NCI-H1105 (cell line): ENCODE measurements at places on chromosomes 7 and 10.
A peak's percentile ranks its signal among the peaks of the same experiment; 100 is the strongest.

- DNase-seq, result no peak
These were observed 622.5 kb downstream of the ANKRD7 start for GRCh38 chr7:118846977-118847376.

DNA sequence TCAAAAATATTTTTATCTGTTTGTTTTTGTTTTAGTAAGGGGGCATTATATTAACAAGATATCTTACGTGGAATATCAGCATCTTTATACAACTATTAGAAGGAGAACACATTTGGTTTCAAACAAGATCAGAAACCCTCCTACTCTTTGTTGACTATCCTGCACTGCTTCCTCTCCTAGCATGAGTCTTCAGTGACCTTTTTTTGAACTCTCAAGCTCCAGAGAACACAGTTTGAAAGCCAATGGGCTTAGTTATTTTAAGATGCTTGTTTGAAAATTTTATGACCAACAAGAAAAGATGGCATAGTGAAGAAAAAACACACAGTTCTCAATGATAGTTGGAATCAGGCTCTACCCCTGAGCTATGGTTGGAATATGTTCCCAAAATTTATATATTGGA lies 37.2 kb upstream of the RTKN2 start:
- DNase-seq, result no peak

DNA sequence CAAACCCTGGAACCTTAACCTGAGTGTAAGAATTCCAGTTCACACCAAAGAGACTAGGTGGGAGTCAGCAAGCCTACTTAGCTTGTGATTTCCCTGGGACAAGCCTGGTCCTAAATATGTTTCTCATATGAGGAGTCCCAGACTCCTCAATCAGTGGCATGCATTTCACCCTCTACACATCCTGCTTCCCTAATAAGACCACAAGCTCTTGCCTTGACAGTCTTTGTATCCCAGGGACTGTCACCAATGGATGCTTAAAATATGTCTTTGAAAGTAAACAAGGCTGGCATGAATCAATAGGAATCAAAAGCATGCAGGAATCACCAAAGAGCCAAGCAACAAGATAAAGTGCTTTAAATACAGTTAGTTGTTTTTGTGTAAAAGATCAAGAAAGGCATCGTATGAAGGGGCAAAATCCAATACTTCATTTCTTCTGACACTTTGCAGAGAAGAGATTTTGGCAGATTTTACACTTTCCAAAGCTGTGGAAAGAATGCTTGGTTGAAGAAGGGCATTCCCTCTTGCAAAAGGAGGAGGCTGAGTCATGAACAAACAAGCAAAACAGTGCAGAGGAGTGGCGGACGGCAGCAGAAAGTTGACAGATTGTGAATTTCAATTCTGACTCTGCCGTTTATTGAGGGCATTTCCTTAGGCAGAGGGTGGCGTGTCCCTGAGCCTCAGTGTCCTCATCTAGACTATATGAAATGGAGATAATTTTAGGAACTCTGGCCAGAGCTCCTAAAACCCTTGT lies 8.5 kb upstream of the NFE2L3 start:
- no peak for DNase-seq

DNA sequence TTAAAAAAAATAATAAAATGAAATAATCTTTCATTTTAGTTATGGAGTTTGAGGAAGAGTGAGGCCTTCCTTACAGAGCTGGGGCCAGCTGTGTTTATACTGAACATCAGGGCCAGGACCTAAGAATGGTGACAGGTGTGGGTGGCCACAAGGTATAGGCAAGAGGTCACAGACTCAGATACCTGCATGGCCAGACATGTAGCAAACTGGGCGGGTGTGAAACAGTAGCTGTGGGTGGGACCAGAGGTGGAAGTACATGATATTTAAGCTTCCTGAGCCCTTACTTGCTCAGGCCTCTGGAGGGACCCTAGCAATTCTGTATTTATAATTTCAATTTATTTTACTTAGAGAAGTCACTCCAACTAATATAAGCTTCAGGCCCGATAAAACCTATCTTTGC lies 27.7 kb upstream of the CAMK1D start:
- DNase-seq, result no peak

DNA sequence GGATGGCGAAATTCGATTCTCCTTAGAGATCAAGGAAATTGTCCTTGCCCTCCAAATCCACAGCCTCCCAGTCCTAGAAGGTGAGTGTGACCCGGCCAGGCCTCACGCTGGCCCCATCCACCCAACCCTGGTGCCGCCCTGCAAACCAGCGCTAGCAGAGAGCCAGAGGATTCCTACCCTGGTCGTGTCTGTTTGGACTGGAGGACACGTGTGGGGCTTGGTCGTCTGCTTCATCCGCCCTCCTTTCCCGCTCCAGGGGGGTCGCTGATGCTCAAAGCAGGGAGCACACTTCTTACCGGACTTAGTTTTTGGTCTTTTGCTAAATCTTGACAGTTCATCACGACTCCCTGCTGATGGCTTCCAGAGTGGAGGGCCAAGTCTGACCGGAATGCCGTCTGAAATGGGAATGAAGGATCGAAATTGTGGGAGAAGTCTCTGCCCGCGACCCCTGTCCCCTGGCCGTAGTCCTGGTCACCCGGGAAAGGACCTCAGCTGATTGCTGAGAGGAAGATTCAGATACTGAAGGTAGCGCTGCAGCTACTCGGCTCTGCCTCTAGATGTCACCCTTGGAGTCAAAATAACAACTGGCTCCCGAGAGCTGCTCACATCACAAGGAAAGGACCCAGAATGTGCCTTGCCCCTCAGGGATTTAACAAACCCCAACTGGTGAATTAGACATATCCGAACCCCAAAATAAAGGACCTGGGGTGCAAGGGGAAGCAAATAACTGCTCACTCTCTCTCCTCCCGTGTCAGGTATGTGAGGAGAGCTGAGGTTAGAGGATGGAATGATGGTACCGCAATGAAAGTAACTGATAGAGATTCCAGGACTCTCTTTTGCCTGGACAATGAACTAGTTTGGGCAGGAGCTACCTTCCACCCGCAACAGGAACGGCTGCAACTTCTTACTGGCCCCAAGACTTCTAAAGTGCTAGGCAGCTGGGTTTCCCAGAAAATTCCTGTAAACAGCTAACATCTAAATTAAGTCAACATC lies 23.5 kb upstream of the ORC5 start:
- peak; percentile 46 for DNase-seq

DNA sequence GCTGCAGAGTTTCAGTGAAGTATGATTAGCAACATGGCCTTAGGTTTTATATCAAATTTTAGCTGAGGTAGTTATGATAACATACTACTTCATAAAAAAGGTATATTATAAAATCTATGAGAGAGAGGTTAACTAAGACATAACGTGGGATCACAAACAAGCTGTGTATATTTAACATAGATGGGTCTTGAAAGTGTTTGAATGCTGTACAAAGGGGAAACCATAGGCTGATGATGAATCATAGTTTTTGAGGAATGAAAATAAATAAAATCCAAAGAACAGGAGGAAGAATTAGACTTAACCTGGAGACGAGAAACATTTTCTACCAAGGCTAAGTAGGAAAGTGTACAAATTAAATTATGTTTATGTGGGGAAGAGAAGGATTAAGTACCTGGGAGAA lies 119.0 kb downstream of the GNAI1 start:
- no peak for DNase-seq

DNA sequence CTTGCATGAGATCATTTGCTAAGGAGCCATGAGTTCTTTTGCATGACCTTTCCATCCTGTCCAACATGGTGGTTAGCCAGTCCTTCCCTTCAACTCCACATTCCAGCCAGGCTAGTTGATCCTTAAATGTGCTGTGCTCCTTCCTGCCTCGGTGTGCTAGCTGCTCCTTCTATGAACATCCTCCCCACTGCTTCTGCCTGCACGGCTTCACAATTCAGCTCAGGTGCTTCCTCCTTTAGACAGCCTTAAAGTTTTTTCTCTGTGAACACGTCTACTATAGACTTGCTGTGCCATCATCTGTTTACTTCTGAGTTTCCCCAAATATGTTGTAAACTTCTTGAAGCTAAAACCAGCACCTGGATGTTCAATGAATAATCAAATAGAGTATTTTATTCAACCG lies 95.5 kb downstream of the OTUD1 start:
- DNase-seq, result no peak

DNA sequence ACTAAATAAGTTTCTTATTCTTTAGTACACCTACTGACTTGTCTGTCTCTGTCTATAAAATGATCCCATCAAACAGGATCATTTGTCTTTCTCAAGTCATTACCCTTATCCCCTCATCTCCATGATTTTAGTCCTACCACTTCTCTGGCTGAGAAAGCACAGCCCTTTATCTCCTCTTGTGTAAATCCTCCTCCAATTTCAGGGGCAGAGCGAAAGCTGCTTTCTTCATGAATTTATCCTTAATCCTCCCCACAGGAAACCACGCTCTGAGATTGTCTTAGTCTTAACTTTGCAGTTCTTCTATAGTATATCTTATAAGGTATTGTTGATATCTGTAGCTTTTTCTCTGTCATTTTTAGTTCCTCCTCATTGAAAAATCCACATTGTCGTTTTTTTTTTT lies 239.7 kb upstream of the PLXDC2 start:
- DNase-seq, result no peak

- DNase-seq, result no peak
These were observed 73.8 kb upstream of the TMEM140 start for GRCh38 chr7:135074096-135074495.

- no peak for DNase-seq
These were observed 45.1 kb upstream of the SGCE start for GRCh38 chr7:94700926-94701554.

DNA sequence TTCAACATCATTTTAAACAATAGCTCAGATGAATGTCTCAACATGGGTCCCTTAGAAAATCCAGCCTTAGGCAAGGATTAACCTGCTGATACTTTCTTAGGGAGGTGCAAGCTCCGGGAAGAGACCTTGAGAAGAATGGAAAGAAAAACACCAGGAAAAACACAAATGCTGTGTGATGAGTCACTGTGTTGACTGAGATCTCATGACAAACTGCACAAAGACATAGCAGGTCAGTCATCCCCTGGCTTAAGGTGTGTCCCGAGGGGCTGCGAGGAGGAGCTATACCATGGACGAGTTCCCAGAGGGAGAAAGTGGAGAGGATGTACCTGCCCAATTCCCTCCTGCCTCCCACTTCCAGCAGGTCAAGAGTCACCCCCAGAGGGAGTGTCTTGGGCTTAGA lies 98.0 kb downstream of the TEX36 start:
- no peak for DNase-seq
